ENCODE measurements at places on chromosomes 2 and 18.
A peak's percentile ranks its signal among the peaks of the same experiment; 100 is the strongest.

GRCh38 chr2:9440058-9440727, 16.7 kb downstream of the CPSF3 start:
- DNase-seq = no peak

GRCh38 chr2:6454286-6454990, 411.3 kb downstream of the CMPK2 start:
- DNase-seq = no peak

DNA sequence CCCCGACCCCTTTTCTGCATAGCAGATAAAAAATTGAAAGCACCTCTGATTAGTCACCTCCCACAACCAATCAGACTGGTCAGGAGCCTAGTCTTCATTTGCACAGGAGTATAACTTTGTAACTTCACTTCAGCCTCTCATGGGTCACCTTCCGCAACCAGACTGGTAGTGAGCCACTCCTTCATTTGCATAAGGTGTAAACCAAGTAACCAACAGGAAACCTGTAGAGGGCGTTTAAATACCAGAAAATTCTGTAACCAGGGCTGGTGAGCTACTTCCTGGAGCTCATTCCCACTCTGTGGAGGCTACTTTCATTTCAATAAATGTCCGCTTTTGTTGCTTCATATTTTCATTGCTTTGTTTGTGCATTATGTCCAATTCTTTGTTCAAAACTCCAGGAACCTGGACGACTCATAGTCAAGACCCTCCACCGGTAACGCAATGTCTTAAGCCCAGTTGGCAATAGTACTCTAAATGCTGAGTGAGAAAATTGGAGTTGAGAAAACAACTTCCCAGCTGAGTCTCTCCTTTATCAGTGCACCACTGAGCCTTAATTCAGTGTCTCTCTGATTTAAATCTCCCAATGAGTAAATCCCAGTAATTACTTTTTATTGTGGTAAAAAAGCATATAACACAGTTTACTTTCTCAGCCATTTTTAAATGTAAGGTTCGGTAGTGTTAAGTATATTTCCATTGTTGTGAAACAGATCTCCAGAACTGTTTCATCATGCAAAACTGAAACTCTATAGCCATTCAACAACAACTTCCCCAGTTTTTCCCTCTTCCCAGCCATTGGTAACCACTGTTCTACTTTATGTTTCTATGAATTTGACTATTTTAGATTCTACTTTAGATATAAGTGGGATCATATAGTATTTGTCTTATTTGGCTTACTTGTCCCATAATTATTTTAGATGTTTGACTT, 392.7 kb upstream of the SLC8A1 start:
- peak; percentile 56 for DNase-seq

GRCh38 chr2:67952066-67952465, 110.7 kb downstream of the C1D start:
- DNase-seq = no peak

DNA sequence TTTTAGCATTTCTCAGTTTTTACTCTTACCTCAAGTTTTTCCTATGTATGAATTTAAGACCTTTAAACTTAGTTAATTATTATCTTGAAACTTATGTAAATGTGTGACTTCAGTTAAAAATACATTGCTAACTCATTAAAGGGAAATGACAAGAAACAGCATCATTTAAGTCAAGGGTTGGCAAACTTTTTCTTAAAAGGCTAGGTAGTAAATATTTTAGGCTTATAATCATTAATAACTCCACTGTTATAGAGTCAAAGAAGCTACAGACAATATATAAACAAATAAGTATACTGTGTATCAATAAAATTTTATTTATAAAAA, 259.7 kb upstream of the RBMS1 start:
- no peak for DNase-seq

GRCh38 chr18:31057051-31057450, 14.5 kb upstream of the DSC3 start:
- DNase-seq = no peak

Data from inflammatory macrophage treated with lipopolysaccharide for 4 hours (primary cell).